ENCODE measurements at places on chromosomes 2 and 18.
A peak's percentile ranks its signal among the peaks of the same experiment; 100 is the strongest.

DNA sequence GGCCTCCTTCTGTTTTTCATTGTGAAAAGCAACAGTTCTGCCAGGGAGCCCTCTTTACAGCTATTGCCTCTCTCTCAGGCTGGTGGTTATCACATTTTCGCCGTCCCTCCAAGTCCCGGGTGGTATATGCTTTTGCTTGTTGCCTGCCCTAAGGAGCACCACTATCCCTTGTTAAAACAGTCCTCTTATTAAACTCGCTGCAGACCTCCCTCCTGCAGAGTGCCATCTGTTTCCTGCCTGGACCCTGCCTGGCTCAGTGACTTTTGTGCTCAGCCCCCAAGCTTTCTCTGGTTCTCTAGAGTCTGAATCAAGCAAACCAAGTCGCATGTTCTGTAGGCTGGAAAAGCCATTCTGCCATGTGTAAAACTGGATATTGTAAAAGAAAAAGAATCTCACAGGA lies 72.1 kb upstream of the FHL2 start:
- no peak for DNase-seq

DNA sequence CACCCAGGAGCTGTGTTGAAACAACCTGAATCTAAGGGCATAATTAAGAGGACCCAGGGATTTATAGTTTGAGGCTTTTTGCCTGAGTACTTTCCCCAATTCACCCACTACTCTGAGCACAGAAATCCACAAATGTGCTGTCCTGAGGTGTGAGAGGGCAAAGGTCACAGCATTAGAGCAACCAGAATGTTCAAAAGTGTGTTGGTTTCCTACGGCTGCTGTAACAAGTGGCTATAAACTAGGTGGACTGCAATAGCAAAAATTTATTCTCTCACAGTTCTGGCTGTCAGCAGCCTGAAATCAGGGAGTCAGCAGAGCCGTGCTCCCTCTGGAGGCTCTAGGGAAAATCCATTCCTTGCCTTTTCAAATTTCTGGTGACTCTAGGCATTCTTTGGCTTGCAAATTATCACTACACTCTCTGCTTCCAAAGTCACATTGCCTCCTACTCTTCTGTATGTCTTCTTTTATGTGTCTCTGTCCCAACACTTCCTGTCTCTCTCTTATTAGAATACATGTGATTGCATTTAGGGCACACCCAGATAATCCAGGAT lies 91.4 kb upstream of the TACR1 start:
- no peak for DNase-seq

GRCh38 chr2:160918906-160919503 lies 241.2 kb upstream of the TANK start:
- DNase-seq, result peak; percentile 24

GRCh38 chr2:237150186-237150585 lies 64.5 kb downstream of the COPS8 start:
- no peak for DNase-seq

GRCh38 chr2:56170988-56171387 lies 12.8 kb upstream of the CCDC85A start:
- DNase-seq, result no peak

Measured in midbrain (tissue), 1 donor.